ENCODE measurements at places on chromosomes 6 and 20.

- DNase-seq = no peak
Observed at GRCh38 chr20:60091861-60092260, 133.6 kb downstream of the CDH26 start.

GRCh38 chr6:74892091-74892490 is 313.8 kb downstream of the COL12A1 start:
- DNase-seq = no peak

- peak; percentile 50 for DNase-seq
Observed at GRCh38 chr20:48635791-48636267, 192.0 kb downstream of the PREX1 start.

DNA sequence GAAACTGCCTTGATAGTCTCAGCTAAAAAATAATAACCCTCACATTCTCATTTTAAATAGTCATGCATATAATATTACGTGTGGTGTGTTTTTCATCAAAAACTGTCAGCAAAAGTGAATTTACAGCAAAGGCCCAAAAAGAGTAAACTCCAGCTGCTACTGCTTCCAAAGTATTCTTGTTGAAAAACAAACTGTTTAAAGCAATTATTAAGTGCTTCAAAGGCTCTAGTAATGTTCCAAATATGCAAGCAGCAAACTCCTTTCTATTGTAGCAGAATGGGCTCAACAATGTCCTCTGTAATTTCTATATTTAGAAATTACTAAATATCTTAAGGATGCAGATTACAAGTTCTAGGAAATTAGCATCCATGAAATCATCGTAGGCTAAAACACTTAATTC is 280.0 kb upstream of the TBX18 start:
- no peak for DNase-seq

GRCh38 chr20:9344083-9344920 is 170.1 kb upstream of the LAMP5 start:
- peak; percentile 86 for DNase-seq

- peak; percentile 91 for DNase-seq
Observed at GRCh38 chr20:51338692-51339440, 203.7 kb downstream of the NFATC2 start.

GRCh38 chr20:35431621-35432429 is 6.2 kb downstream of the GDF5 start:
- no peak for DNase-seq
